Cerebellar cortex (tissue), 1 donor: ENCODE measurements at places on chromosomes 5 and 9.
A peak's percentile ranks its signal among the peaks of the same experiment; 100 is the strongest.

GRCh38 chr5:83586874-83587776, 115.6 kb downstream of the VCAN start:
- no peak for DNase-seq

- DNase-seq, result no peak
These were observed 87.6 kb downstream of the NR3C1 start for GRCh38 chr5:143315929-143316328.

DNA sequence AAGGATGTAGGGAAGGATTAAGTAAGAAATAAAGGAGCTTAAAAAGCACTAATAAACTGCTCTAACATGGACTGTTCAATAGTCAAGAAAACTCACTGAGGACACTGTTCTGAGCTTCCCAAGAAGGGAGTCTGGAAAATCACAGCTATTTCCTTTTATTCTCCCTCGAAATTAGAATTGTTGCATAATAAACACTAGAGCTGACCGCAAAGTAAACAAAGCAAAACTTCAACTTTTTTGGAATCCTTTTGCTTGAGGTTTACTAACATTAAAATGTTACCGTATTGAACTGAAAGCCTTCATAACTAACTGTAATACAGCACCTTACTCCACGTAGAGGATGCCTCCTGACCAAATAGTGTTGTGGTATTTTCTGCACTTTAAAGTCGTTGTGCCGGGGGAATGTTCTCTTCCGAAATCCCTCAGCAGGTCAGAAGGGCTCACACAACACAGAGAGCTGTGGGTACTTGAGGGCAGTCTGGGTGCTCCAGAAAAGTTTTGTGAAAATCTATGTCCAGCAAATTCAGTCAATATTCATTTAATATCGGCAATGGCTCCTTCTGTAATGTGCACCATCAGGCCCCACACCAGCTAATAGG, 59.2 kb downstream of the TTLL11 start:
- no peak for DNase-seq

- DNase-seq, result no peak
These were observed 200.5 kb upstream of the SLC27A6 start for GRCh38 chr5:128764601-128765310.

DNA sequence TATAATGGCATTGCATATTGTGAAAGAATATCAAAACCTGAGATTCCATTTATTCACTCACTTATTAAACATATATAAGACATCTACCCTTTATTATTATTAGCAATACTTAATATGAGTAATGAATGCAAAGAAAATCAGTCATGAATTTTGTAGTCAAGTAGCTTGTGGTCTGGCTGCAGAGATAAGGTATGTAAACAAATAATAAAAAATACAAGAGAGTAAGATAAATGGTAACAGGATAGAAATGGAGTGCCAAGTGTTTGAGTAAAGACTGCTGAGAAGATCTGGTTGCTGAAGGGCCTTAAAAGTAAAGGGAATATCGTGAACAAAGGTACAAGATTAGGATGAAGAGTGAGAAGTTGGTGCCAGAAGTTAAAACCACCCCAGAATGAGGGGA, 18.4 kb downstream of the TRIM32 start:
- no peak for DNase-seq

DNA sequence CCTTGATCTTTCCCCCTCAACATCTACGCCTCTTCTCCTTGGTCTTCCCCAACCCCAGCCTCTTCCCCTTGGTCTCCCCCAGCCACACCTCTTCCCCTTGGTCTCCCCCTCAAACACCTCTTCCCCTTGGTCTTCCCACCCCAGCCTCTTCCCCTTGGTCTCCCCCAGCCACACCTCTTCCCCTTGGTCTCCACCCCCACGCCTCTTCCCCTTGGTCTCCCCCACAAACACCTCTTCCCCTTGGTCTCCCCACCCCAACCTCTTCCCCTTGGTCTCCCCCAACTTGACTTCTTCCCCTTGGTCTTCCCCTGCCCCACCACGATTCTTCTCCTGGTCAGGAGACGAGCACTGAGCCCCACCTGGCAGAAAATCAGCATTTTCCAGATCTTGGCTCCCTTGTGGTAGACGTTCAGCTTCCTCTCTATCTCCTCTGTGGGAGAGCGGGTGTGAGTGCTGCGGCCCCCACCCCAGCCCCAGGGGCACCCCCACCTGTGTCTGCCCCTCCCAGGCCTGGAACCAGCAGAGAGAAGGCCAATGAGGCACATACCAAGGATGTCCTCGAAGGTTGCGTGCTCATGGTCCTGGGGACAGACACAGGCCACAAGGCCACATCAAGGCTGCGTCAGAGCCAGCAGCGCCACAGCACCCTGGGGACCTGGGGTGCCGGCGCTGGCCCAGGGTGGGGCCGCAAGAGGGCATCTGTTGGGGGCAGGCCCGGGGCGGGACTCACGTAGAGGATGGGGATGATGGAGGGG, 7.0 kb downstream of the NSMF start:
- DNase-seq, result no peak

GRCh38 chr9:34145165-34145564, 18.7 kb upstream of the DCAF12 start:
- no peak for DNase-seq

DNA sequence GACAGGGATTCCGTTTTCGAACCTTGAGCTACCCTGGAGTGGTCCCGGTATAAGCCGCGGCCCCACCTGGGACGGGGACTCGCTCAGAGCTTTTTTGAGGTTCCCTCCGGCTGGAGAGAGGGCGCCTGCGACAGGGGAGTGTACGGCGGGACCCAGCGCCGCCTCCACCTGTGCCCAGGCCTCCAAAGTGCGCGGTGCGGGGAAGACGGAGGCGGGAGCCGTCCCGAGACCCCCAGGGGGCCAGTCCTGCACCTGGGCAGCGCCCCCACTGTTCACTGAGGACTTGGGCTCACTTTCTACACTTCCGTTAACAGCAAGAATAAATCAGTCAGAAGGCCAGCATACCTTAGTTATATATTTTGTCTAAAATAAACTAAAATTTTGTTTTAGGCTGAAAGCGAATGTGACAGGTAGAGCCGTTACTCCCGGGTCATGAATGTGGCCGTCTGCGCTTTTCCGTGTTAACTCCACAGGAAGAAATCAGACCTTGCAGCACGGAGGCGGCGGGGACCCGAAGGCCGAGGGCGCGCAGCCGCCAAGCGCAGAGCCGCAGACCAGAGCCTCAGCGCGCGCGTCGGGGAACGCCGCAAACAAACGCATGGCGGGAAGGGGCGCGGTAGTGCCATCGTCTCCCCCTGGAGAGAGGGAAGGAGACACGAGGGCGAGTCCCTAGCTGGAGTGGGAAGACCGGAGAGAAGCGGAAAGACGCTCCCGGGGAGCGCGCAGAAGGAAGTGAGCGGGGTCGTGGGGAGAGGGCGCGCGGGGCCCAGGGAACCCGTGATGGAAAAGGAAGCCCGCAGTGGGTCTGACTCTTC, 14.1 kb downstream of the TRIM7 start:
- peak; percentile 53 for DNase-seq

GRCh38 chr9:33103501-33104281, 27.2 kb upstream of the SMU1 start:
- no peak for DNase-seq

DNA sequence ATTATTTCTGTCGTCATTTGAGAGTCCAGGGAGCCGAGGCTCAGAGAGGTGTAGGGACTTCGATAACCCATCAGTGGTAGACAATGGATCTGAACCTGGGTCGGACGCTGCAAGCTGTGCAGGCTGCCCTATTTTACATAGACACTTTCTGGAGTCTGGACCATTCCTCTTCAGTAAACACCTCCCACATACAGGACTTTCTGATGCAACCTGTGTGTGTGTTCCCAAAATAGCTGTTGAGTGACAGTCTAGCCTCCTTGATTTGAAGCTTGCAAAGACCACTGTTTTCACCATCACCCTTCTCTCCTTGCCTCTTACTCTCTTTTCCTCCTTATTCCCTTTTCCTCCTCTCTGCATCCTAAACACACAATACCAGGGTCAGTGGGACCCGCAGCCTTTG, 30.7 kb downstream of the CFAP77 start:
- no peak for DNase-seq

DNA sequence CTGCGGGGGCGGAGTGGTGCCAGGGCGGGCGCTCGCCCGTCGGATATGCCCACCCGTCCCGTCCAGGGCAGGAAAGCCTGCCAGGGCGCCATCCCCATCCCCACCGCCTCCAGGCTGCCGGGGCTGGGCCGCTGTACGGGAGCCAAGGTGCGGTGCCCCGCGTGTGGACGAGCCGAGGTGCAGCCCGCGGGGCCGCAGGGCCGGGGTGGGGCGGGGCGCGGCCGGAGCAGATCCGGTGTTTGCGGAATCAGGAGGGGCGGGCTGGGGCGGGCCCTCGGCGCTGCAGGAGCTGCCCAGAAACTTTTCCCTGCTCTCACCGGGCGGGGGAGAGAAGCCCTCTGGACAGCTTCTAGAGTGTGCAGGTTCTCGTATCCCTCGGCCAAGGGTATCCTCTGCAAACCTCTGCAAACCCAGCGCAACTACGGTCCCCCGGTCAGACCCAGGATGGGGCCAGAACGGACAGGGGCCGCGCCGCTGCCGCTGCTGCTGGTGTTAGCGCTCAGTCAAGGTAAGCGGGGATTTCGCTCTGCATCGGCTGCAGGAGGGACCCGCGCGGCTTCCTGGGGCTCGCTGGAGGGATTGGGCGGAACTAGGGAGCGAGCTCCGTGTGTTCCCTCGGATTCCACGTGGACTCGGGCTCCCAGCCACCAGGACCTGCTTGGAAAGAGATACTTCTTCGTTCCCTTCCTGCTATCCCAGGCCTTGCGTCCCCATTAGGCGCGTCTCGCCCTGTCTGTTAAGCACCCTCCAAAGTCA, at the start of gene ITGA2:
ITGA2 (plus strand) TSS at position 328 of the 756 bp plus-strand sequence; CDS start at position 445, 117 bp downstream.
- DNase-seq, result no peak

DNA sequence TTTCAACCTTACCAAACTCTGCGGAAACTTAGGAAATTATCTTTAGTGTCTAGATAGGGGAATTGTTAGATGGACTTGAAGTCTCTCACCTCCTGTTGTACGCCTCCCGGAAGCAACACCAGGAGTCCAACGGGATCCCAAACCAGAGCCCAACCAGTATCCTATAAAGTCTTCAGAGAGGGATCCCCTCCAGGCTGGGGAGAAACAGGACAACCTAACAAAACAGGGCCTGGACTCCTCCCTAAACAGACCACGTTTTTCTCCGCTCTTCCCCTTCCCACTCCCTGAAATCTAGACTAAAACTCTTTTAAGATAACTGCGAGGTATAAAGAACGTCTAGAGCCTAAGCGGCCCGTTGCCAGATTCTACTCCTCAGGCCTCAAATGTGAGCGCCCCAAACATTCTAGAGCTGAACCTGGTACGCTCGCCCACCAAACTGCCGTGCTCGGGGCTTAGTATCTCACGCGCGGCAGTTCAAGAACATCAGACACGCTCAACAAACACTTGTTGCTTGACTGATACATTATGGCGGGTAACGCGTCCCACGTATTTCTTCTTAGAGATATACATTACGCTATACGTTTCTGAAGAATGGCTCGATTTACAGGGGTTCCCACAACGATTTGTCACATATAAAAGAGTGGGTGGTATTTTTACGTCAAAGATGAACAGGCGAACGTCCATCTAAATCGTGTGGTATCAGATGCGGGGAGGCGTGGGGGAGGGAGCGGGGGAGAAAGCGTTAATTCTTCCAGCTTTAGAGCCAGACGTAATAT, 663 bp upstream of the SMIM27 start:
- DNase-seq, result peak; percentile 66

DNA sequence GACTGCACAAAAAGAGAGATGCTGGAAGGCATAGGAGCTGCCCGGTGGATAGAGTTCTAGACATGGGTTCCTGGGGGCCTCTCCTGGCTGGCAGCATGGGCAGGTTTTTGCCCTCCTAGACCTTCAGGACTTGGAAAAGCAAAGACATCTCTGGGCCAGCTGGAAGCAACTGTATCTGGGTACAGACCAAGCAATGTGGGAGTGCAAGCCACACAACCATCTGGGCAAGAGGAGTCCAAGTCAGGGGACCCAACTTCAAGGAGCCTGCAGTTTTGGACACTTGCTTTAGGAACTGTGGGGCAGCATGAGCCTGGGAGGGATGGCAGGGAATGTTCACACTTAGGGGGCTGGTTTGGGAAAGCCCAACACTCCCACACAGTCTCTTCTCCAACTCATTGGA, 323.3 kb downstream of the GADD45G start:
- DNase-seq, result no peak

DNA sequence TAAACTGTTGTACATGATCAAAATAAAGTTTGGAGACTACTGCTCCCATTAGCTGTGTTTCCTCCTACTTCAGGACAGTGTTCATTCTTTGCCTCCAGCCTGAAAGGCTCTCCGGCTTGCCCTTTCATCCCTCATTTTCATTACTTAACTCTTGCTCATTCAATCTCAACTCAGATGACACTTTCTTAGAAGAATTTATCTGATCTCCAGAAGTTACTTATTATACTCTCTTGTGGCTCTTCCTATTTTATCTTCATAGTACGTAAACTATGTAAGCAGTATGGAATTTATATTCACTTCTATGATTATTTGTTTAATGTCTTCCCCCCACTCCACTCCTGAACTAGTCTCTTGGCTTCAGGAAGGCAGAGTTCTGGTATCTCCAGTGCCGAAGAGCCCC, 1737.9 kb upstream of the C9orf72 start:
- no peak for DNase-seq

DNA sequence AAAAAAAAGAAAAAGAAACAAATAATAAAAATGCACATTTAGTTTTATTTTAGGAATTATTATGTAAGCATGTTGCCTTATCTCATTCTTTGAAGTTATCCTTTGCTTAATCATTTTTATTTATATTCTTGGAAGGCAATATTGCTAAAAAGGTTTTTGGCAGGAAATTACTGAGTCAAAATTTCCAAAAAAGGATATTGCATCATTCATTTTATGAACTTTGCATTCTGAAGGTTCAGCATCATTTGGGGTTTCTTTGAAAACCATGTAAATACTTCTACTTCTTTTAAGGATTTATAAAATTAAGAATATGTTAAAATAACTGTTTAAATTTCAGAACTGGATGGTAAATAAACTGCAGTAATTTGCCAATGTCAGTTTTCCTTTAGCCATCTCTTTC, 94.2 kb upstream of the CTNND2 start:
- DNase-seq, result no peak

- no peak for DNase-seq
These were observed 115.7 kb downstream of the FRMD3 start for GRCh38 chr9:83422527-83422926.

DNA sequence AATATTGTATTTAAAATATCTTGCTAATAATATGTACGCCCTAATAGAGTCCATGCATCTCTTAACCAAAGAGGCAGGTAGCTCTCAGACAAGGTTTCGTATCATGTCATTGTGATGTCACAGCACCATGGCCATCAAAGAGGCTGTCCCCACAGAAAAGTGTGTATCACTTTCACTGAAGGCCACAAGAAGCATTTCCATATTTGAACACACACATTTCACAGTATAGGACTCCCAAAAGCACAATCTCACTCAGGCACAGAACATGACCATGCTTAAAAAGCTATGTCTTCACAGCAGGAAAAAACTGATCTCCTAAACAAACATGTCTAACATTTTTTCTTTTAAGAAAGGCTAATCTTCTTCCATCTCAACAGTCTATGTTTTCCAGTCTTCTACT, 133.8 kb downstream of the DENND1A start:
- no peak for DNase-seq
